Activated T-helper 17 cell treated with anti-CD3 and anti-CD28 coated beads, Interleukin-2, amount 50 U/mL, for 72 hours (primary cell): ENCODE measurements at places on chromosomes 6 and 20.

DNA sequence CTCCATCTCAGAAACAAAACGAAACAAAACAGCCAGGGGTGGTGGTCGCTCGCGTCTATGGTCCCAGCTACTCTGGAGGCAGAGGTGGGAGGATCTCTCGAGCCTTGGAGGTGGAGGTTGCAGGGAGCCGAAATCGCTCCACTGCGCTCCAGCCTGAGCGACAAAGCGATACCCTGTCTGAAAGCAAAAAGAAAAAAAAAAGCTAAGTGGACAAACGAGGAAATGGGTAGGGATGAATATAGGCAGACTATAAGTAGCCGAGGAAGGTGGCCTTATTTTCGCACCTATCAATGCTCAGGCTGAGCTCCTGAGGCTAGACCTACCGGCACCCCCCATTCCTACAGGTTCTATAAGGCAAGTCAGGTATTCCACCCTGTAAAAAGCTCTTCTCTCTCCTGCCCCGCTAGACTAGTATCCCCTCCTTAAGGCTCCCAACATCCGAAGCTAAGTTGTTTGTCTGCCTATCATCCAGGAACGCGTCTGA, 650 bp upstream of the CASP8AP2 start:
- peak; percentile 43 for ATAC-seq

GRCh38 chr20:3068986-3069900, 2.2 kb upstream of the OXT start:
- ATAC-seq: no peak

DNA sequence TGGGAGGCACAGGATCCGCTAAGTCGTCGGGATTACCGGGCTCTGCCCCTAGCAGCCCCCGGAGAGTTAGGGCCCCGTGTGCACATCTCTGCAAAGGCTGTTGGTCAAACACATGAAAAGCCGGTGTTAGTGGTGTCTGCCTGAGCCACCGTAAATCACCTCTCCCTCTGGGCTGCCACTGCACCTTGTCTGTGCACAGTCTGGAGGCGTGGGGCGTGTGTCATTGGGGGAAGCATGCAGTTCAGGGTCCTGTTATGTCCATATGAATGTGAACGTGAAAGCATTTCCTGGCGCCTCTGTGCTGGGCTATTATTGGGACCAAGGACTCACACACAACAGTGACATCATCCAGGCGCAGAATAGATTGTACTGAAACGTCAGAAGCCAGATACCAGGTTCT, 305.6 kb downstream of the NRN1 start:
- no peak for ATAC-seq

DNA sequence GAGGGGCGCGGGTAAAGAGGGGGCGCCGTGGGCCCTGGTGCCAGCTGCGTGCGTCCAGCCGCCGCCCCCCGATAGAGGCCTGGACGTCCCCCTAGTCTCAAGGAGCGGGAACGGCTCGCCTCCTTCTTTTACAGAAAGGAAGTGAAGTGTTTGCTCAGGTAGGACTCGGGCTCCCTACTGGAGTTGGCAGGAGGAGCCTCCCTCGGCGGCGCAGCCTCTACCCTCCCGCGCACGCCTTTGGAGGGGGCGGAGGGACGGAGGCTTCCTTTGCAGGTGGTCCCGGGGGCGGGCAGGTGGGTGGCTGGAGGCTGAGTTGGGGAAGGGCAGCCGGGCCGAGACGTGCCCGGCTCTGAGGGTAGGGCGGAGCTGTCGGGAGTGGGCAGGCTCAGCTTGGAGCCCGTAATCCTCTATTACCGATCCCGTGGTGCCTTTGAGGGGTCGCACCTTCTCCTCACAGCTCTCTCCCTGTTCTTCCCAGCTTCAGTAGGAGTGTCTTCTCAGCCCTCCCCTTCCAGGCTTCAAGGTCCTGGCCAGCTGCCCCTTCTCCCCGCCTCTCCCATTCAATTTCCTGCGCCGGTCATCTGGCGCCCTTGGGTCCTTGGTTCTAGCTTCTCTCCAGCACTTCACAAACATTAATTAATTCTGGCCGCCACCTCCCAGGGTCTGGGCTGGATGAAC, 728 bp downstream of the ITPR3 start:
- peak; percentile 38 for ATAC-seq

GRCh38 chr6:54892831-54893230, 46.3 kb downstream of the FAM83B start:
- ATAC-seq: no peak

GRCh38 chr6:24844903-24845302, 46.2 kb upstream of the ARMH2 start:
- ATAC-seq: no peak

GRCh38 chr6:47307362-47308197, 2.1 kb downstream of the TNFRSF21 start:
- ATAC-seq: no peak

DNA sequence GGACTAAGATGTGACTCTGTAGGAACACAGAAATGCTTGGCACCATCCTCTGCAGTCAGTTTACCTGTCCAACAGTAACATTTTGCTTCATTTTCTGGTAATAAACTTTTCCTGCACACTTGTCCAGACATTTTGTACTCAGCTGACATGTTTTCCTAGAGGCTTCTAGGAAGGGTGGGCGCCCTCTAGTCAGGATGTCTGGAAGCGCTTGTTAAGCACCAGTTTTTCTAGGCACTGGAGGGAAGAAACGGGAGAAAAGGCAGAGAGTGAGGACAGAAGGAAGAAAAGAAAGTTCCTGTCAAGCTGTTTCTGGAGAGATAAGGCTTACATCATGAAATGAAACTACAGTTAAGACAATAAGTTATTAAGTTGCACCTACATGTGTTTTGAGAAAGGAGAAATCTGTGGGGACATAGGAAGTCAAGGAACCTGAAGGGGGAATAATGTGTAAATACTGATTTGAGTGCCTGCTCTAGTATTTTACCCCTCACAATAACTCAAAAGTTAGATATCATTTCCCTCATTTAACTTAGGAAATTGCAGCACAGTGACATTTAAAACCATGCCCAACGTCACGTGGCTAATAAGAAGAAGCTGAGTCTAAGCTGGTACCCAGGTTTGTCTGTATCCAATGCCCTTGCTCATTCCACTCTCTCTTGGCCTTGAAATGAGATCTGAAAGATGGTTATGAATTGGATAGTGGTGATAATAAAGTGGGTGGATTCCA, 42.7 kb upstream of the TNFRSF21 start:
- no peak for ATAC-seq

- ATAC-seq: peak; percentile 35
These were observed 13.1 kb upstream of the NT5DC1 start for GRCh38 chr6:116087437-116088027.

DNA sequence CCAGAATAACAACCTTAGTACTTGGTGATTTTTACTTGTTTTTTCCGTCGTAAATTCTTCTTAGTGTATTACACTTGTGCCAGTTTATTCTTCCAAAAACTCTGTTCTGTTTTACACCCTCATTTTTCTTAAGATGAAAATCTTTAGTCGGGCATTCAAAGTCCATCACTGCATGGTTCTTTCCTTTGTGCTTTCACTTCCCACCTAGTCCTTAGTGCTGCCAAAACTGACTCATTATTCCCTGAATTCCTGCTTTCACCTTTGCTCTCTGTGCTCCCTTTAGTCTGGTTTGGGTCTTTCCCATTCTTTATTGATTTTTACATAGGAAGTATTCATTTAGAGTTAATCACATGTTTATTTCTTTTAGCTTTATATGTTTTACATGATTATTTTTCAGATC, 3.3 kb downstream of the TRMT11 start:
- no peak for ATAC-seq

DNA sequence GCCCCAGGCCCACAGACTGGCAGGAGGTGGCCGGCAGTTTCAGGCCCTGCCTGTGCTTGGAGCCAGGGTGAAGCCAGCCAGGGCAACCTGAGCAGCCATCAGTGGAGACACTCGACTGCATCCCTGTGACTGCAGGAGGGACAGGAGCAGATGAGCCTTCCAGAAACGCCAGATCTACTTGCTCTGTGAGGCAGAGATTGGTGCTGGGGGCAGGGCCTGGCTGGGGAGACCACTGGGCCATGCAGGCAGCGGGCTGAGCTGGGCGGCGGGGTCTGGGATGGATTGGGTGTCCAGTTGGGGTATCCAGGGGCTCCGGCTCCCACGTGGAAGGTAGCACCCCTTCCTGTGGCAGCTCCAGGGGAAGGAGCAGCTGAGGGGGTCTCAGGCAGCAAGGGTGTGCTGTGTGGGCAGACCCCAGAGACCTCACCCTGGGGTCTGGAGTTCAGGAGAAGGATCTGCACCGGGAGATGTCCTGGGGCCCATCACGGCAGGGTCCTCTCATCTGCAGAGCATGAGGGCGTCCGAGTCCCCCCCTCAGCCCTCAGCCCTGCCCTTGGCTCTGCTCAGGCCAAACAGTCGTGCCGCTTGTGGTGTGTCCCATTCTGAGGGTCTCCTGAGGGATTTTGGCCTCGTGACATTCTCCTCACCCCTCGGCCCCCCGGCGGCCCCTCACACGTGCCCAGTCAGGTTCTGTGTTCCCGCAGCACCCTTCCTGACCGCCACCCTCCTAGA, 334.9 kb downstream of the TAF4 start:
- no peak for ATAC-seq

DNA sequence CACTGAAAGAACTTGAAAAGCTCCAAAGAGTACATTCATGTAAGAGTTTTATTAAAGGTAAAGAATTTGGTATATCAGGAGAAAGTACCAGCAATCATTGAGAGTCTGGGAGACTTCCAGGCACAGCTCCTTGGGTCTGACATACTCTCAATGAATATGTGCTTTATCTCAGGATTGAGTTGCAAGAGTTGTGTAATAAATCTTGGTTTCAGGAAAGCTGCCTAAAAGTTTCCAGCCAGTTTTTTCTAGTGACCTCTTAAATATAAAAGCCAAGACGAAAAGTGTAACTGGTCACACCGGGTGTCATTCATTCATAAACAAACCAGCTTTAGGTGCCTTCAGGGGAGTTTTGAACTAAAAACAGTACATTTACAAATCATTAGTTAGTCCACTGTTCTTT, 21.6 kb upstream of the GJA1 start:
- ATAC-seq: no peak
